Caco-2 (cell line): ENCODE measurements at places on chromosomes 11 and 22. TPM values are rescaled to one million over a fixed set of nuclear protein-coding genes. Genes with fewer than 3 reads are reported as not detected.

ADM2 gene
- 28.8 and 30.5 TPM in 2 replicates for total RNA-seq

TRPM5 gene
- total RNA-seq = not detected in 2 replicates

DNA sequence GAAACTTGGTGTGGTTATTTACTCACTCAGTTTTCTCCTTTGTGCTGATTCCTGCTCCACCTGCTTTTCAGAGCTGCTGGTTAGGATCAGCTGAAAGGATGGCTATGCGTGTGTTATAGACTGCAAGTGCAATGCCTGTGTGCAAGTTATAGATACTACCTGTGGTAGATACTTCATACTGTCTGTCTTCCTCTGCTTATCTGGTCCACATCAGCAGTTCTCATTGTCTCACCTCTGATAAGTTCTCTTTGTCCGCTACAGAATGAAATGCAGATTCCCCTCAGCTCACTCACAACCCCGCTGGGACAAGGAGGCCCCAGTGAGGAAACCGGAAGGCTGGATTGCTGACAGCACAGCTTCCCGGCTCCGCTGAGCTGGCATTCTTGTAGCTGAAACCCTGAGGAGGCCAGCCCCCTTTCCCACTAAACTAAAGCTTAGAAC is 37.5 kb upstream of the LYVE1 start:
- H3K27me3 ChIP-seq = no peaks in the 10 kb centered on the region
- H3K4me1 ChIP-seq = no peaks in the 10 kb centered on the region
- no peak overlapping the region for H3K27ac ChIP-seq
- H3K4me3 ChIP-seq = no peak overlapping the region

DNA sequence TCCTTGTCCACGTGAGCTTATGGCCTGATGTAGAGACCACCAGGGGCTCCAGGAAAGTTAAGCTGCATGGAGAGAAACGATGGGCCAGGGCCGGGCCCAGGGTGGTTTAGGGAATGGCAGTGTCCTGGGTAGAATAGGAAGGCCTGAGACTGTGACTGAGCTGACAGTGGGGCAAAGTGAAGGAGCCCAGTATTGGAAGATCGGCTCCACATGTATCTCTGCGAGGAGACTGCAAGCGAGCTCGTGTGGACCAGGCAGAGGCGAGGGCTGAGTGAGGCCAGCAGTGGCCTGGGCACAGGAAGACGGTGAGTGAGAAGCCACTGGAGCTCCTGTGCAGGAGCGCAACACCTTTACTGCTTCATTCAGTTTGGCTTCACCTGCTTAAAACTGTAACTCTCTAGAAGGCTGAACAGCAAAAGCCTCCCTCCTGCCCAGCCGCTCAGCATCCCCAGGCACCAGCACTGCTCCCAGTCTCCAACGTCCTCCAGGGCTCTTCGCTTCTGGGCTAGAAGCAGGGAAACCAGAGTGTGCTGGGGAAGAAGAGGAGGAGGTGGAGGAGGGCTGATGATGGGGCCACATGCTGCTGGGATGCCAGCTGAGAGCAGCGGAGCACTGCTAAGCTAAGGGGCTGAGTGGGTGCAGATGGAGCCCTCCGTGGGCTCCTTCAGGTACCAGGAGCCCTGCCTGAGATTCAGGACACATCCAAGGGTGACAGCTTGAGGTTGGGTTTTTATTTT is 13.5 kb downstream of the TCIRG1 start:
- H3K36me3 ChIP-seq = peaks cover 5% of the 10 kb centered on the region; the same call in 1 of the 2 replicates
- H3K4me3 ChIP-seq = no peak overlapping the region
- H3K27ac ChIP-seq = peak overlapping the region; percentile 14
- no peaks in the 10 kb centered on the region for H3K27me3 ChIP-seq
- H3K4me1 ChIP-seq = no peaks in the 10 kb centered on the region

DNA sequence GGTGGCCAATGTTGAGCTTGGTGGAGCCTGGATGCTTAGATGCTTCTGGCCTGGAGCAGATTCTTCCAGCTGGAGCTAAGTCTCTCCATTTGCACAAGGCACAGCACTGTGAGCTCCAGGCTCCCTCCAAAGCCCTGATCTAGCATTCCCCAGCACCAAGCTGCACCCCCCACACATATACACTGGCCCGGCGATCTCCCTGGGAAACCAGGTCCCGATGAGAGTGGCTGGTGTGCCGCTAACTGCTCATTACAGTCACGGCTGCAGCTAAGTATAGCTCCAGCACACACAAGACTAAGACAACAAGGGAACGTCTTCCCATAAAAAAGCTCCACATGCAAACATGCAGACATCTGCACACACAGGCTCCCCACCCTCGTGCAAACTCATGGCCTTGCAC is 17.6 kb downstream of the KCNC1 start:
- H3K27ac ChIP-seq = no peak overlapping the region
- H3K4me1 ChIP-seq = no peaks in the 10 kb centered on the region
- H3K36me3 ChIP-seq = no peaks in the 10 kb centered on the region
- H3K4me3 ChIP-seq = no peak overlapping the region
- no peak for DNase-seq

GRCh38 chr22:17836992-17837742 is 62.9 kb upstream of the BID start:
- H3K27ac ChIP-seq = no peak overlapping the region
- H3K4me1 ChIP-seq = peaks cover 5% of the 10 kb centered on the region
- H3K36me3 ChIP-seq = no peaks in the 10 kb centered on the region
- DNase-seq = no peak
- H3K4me3 ChIP-seq = no peak overlapping the region
- H3K27me3 ChIP-seq = no peaks in the 10 kb centered on the region

DNA sequence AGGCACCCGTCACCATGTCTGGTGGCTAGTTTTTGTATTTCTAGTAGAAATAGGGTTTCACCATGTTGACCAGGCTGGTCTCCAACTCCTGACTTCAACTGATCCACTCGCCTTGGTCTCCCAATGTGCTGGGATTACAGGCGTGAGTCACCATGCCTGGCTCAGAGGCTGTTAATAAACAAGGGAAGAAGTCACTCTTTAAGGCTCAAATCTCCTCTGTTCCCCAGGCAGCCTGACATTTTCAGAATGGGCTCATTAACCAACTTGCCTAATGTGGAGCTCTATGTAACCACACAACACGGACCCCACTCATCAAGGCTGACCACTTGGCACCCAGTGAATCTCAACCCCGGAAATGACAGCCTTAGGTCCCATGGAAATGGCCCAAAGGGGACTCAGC is 24.1 kb downstream of the APOL3 start:
- H3K27me3 ChIP-seq = no peaks in the 10 kb centered on the region
- no peaks in the 10 kb centered on the region for H3K4me1 ChIP-seq
- H3K4me3 ChIP-seq = no peak overlapping the region
- DNase-seq = no peak
- H3K27ac ChIP-seq = no peak overlapping the region
- no peaks in the 10 kb centered on the region for H3K36me3 ChIP-seq

GRCh38 chr11:2523821-2524391 is 79.1 kb downstream of the KCNQ1 start:
- DNase-seq = peak; percentile 20
- H3K4me3 ChIP-seq = no peak overlapping the region

- no peaks in the 10 kb centered on the region for H3K27me3 ChIP-seq
- H3K36me3 ChIP-seq = no peaks in the 10 kb centered on the region
- H3K4me1 ChIP-seq = no peaks in the 10 kb centered on the region
- DNase-seq = no peak
- H3K27ac ChIP-seq = no peak overlapping the region
- H3K4me3 ChIP-seq = no peak overlapping the region
Measured at GRCh38 chr11:131474947-131475346, 104.5 kb downstream of the NTM start.
